Activated CD4-positive, CD25-positive, alpha-beta regulatory T cell (primary cell): ENCODE measurements at places on chromosomes 16 and 17.

DNA sequence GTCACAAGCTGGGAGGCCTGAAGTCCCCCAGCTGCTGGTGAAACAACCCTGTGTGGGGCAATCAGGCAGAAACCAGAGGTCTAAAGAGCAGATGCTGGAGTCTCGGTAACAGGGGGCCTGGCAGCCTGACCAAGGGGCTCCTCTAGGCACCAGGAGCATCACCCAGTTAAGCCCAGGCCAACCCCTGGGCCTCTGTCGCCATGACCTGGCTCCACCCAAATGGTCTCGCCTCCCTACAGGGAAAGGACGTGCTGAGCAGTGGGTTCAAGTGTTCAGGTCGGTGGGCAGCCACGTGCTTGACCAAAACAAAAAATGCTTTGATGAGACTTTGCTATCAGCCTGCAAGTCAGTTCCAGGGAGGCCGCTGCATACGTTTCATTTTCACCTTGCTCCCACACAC lies 240.3 kb downstream of the ZNF423 start:
- no peak for DNase-seq

- no peak for DNase-seq
Measured at GRCh38 chr16:30418350-30419181, 11.2 kb downstream of the ZNF771 start.

- DNase-seq: no peak
Measured at GRCh38 chr16:68083861-68084503, 1.2 kb upstream of the NFATC3 start.

DNA sequence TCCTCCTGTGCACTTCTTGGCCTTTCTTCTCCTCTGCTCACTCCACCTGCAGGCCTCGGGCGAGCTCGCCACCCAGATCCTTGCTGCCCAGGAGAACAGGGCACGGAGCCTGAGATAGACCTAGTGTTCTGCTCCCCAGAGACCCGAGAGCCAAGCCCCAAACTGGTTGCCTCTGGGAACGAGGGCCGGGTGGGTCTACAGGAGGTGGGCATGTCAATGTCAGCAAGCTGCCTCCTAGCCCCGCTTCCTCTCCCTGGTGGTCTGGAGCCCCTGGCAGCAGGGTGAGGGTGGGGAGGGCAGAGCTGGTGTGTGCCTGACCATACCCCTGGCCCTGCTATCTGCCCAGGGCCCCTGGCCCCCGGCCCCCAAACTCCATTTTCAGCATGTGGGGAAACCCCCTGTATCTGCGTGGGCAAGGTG lies 841 bp upstream of the NDRG4 start:
- DNase-seq: no peak

- DNase-seq: no peak
Measured at GRCh38 chr16:70572050-70572925, 48.7 kb downstream of the SF3B3 start.

- peak; percentile 30 for DNase-seq
Measured at GRCh38 chr16:87963400-87963799, 12.2 kb downstream of the BANP start.

DNA sequence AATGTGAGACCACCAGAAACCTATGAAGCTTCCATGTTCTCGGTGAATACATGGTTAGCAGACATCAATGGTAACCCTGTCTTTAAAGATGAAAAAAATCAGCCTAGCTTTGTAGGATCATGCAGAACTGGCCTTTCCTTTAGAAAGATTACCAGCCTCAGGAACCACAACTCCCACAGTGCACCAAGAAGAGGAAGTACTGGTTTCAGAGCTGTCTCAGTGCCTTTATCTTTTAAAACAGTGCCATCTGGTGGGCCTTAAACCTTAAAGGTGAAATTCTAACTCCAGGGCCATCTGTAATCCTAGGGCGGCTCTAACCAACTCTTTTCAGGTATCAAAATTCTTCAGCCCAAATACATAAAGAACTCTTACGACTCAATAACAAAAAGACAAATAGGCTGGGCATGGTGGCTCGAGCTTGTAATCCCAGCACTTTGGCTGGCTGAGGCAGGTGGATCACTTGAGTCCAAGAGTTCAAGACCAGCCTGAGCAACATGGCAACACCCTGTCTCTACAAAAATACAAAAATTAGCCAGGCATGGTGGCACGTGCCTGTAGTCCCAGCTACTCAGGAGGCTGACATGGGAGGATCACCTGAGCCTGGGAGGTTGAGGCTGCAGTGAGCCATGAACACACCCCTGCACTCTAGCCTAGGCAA lies 5.4 kb downstream of the ATPAF2 start:
- no peak for DNase-seq

- DNase-seq: peak; percentile 65
Measured at GRCh38 chr16:1351582-1352362, at the start of the genes GNPTG and TSR3. TSS of gene GNPTG (plus strand) at chr16:1351931. CDS start at chr16:1351966, 35 bp downstream. TSS of gene TSR3 (minus strand) at chr16:1351878. CDS start at chr16:1351804, 74 bp downstream.

DNA sequence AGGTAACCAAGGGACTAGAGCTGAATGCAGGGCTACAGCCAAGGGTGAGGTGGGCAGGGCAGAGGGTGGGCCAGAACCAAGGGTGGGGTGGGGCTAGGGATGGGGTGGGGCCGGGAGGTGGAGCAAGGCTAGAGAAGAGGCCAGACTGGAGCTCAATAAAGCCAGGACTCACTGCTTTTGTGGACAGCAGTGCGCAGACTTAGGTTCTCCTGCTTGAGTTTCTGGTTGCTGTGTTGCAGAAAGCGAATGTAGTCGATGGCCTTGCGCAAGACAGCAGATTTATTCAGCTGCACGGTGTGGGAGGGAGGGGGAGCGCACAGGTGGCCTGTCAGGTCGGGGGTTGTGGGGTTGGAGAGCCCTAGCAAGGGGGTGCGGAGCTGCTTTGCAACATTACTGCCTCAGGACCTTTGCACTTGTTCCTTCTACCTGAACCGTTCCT lies 18.7 kb downstream of the SREBF1 start:
- DNase-seq: no peak

DNA sequence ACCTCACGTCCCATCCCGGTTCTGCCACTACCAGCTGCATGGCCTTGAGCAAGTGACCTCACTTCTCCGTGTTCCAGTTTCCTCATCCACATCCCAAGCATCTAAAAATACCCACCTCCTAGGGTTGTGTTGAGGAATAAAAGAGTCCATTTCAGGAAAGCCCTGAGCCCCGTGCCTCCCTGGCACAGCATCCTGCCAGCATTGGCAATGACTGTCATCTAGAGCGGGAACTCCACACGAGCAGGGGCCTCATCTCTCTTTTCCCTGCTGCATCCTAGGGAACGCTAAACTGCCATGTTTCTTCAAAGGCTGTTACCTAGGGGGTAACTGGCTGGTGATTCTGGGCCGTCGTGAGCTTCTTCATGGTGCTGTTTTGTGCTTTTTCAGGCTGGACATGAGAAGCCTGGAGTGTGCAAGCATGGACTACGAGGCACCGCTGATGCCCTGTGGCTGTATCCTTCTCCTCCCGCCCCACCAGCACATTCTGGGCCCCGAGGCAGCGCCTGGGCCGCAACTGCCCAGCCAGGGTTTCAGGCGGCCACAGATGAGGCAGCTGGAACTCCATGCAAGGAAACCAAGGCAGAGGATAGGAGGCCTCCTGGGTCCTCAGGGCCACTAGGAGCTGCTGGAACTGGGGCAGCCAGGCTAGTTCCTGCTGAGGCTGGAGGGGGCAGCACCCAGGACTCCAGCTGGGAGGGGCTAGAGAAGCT lies 221.4 kb downstream of the KATNIP start:
- no peak for DNase-seq

GRCh38 chr17:77380395-77381184 lies 239.8 kb downstream of the SEC14L1 start:
- no peak for DNase-seq

- no peak for DNase-seq
Measured at GRCh38 chr16:3829631-3830536, 50.6 kb downstream of the CREBBP start.

DNA sequence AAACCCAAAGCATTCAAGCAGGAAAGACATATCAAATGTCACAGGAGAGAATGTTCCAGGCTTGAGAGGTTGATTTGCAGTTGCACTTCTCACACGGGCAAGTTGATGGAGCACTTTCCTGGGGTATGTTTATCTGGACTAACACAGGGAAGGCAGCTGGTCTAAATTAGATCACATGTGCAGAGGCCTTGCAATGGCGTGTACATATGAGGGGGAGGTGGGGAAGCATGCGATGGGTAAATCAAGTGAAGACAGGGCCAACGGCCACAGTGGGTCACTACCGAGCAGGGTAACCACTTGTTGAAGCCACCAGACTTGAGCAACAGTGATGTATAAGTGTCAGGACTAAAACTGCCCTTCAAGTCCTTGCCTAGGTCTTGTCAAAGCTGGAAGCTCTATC lies 156.6 kb upstream of the MAF start:
- no peak for DNase-seq

GRCh38 chr17:40967582-40967981 lies 834 bp upstream of the KRT39 start:
- DNase-seq: no peak

DNA sequence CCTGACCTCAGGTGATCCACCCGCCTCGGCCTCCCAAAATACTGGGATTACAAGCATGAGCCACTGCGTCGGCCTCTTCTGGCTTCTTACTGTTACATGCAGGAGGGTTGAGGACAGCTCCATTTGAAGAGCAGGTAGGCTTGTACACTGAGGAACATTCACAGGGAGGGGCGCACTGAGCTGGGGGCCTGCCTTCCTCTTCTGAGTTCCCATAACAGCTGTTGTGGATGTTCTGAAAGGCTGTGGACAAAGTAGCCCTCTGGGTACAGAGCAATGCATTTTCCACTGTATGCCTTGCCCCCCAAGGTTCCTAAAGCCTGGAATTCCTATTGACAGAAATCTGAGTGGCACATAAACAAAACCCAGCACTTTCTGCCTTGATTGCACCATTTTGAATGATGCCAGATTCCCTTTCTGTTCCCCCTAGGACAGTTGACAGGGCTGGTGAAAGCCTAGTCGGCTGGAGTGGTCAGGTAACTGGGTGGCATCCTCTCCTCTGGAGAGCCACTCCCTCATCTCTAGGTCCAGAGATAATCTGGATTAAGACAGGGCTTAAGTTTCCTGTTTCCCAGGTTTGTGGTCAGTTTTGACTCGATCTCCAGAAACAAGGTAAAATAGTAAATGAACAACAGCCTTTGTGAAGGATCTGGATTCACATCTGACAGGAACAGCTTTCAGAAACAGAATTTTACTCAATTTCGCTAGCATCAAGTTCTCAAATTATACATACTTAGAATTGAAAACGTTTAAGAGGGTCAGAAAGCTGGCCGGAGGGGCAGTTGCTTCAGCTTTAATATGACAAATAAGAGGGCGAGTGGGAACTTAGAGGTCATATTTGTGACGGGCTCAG lies 1.3 kb upstream of the CDK5R1 start:
- DNase-seq: no peak

- no peak for DNase-seq
Measured at GRCh38 chr17:57260325-57261083, 4.2 kb downstream of the MSI2 start.

DNA sequence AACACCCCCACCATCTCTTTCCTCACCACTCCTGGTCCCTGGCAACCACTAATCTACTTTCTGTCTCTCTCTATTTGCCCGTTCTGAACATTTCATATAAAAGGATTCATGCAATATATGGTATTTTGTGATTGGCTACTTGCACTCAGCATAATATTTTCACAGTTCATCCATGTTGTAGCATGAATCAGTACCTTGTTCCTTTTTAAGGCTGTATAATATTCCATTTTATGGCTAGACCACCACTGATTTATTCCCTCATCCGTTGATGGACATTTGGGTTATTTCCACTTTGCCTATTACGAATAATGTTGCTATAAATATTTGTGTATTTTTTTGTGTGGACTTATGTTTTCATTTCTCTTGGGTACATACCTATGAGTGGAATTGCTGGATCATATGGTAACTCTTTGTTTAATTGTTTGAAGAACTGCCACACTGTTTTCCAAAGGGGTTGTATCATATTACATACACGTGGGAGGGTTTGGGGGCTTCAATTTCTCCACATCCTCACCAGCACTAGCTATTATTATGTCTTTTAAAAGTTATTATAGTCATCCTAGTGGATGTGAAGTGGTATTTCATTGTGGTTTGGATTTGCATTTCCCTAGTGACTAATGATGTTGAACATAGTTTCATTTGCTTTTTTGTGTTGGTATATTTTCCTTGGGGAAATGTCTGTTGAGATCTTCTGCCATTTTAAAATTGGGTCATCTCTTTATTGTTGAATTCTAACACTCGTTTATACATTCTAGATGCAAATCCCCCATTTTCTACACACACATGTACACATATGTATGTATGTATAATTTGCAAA lies 26.3 kb downstream of the SEC14L5 start:
- no peak for DNase-seq

- DNase-seq: no peak
Measured at GRCh38 chr16:81939164-81940056, 71.9 kb downstream of the SDR42E1 start.

DNA sequence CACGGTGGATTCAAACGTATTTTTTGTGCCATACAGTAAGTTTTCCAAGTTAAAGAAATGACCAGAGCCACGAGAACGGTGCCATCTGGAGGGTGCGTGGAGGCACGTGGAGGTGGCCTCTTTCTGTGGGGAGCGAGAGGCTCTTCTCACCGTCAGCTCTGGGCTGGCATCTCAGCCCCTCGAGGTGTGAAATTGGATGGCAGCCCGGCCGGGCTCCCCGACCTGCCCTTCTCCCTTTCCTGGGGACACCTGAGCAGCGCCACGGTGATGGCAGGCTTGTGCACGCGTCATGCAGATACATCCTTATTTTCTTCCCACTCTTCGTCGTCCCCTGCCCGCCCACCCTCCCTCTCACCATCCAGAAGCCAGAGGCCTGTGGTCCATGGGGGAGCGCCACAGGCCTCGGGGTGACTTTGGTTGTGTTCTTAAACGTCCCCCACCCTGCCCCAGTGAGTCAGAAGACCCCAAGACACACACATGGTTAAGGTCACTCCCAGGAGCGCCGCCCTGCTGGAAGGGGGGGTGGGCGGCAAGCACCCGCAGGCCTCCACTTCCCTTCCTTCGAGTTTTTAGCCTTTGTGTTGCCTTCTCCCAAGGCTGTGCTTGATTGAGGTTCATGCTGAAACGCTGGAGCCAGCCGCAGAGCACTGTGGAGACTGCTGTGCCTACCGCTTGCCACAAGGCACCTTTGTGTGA lies 109.4 kb downstream of the BANP start:
- DNase-seq: no peak

GRCh38 chr16:3825103-3825502 lies 55.4 kb downstream of the CREBBP start:
- DNase-seq: no peak

DNA sequence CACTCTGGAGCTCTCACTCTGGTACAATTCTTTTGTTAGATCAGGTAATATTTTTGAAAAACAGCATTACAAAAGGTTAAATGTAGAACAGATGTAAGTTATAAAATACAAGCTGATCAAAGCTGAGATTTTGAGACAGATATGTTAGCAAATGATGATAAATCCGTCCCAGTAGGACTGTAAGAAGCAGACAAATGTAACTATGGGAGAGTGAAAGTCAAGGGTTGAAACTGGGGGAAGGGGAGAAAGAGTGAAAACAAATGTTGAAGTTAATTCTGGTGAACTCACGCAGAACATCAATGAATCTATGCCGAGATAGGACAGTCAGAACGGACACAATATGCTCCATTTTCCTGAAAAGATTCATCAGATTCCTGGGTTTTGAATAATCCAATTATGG lies 298.9 kb upstream of the IRX5 start:
- DNase-seq: no peak
